ENCODE measurements at places on chromosomes 13 and 19. TPM values are rescaled to one million over a fixed set of nuclear protein-coding genes. Genes with fewer than 3 reads are reported as not detected.

GRCh38 chr13:26923824-26924605 lies 163.4 kb upstream of the GPR12 start:
- H3K4me3 ChIP-seq = no peak overlapping the region
- H3K4me1 ChIP-seq = peaks cover 9% of the 10 kb centered on the region
- DNase-seq = no peak
- no peaks in the 10 kb centered on the region for H3K36me3 ChIP-seq

- no peaks in the 10 kb centered on the region for H3K36me3 ChIP-seq
- H3K27ac ChIP-seq = no peak overlapping the region
- peaks cover 56% of the 10 kb centered on the region for H3K27me3 ChIP-seq
- DNase-seq = no peak
Measured at GRCh38 chr19:29727906-29728305, 12.8 kb upstream of the C19orf12 start.

Gene PPM1N
- 0.80 TPM for total RNA-seq

Gene PROZ
- not detected for total RNA-seq

Gene FGF22
- total RNA-seq = not detected

DNA sequence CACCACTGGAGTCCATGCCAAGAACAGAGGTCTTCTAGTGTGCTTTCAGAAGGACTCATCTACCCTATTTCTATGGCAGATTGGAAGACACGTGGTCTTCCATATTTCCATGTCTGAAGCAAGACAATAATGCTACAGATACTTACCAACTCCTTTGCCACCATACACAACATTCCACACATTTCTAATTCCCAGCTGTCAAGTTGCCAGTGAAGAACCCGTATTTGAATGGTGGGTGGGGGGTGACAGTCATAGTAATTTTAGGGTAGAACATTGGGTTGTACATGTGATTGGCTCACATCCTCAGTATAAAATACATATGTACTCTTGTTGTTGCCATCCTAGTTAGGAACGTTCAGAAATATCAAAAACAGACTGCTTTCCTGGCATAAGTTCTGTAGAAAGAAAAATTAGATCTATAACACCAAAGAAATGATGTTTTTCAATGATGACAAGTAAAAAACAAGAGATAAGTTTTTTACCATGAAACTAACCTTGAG lies 69.3 kb downstream of the LHFPL6 start:
- peaks cover 81% of the 10 kb centered on the region for H3K4me1 ChIP-seq
- no peak overlapping the region for H3K4me3 ChIP-seq
- H3K36me3 ChIP-seq = peaks cover 11% of the 10 kb centered on the region
- H3K27ac ChIP-seq = no peak overlapping the region
- no peak for DNase-seq

Gene OR7A5
- total RNA-seq = not detected

DNA sequence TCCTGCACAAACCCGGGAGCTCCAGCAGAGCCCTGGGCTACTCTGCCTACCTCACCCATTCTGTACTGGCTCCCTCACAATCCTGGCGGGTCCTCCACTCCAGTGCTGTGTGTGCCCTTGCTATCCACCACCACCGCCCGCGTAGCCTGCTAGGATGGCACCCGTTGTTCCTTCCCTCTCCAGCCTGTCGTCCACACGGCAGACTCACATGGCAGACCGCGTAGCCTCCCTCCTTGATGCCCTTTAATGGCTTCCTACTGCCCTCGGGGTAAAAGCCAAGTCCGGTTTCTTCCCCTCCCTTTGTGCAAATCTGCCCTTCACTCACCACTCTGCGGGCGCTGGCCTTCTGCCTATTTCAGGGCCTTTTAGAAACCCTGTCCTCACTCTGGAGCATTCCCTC lies 106.6 kb downstream of the RAB20 start:
- no peak for DNase-seq
- no peak overlapping the region for H3K4me3 ChIP-seq
- peaks cover 11% of the 10 kb centered on the region for H3K36me3 ChIP-seq
- no peak overlapping the region for H3K27ac ChIP-seq
- H3K4me1 ChIP-seq = peaks cover 8% of the 10 kb centered on the region

- no peak overlapping the region for H3K4me3 ChIP-seq
- H3K4me1 ChIP-seq = 0 out of 2 replicates have a peak, but pooled peaks cover 5% of the 10 kb centered on the region
- H3K27ac ChIP-seq = no peak overlapping the region
Measured at GRCh38 chr13:28297341-28297740, 159.0 kb downstream of the PAN3 start.

GRCh38 chr13:29709407-29710069 lies 114.0 kb upstream of the SLC7A1 start:
- no peak for DNase-seq
- no peak overlapping the region for H3K4me3 ChIP-seq
- no peak overlapping the region for H3K27ac ChIP-seq
- H3K27me3 ChIP-seq = peaks cover 2% of the 10 kb centered on the region
